Activated T-cell treated with anti-CD3 and anti-CD28 coated beads, Interleukin-2, amount 50 U/mL, for 48 hours (primary cell): ENCODE measurements at places on chromosomes 5 and 9.

DNA sequence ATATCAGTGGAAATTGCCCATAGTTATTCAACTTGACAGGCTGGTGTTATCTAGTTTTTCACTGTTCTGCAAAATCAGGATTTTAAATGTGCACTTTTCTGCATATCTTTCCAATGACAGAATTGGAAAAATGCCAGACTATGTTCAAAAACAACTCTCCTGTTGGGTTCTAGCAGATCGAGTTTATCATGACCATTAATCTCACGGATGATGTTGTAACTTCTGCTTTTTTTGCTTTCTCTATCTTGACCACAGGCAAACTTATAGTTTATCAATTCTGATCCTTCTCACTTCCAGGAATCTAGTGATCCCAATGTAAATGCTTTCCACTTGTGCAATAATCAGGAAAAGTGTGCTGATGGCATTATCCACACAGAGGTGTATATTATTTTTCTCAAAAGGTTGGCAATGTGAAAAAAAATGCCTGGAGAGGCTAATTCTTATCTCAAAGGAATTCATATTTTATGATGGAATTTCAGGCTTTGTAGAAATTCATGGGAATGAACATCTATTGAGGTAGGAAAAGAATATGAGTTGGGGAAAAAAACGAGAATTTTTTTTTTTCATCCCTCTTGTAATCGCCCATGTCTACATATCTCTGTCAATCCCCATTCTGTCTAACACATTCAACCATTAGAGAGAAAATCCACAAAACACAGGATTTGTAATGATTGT is 73.6 kb upstream of the DAB2 start:
- no peak for DNase-seq

GRCh38 chr5:98588215-98588614 is 185.2 kb upstream of the RGMB start:
- no peak for DNase-seq

- DNase-seq, result no peak
Observed at GRCh38 chr9:135765416-135765815, 63.4 kb downstream of the KCNT1 start.

DNA sequence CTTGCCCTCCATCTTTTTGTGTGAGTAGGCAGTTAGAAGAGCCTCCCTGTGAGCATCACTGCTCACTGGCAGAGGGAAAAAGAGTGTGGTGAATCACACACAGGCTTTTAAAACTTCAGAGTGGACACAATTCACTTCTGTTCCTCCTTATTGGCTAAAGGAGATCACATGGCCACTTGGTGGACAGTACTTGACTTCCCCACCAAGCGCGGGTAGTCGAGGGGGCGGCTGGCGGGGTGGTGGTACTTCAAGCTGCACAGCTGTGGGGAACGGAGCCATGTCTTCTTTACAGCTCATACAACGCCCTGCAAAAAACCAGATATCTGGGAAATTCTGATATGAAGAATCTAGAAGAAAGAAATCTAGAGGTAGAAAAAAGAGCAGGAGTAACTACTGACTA is 95.4 kb downstream of the PAM start:
- no peak for DNase-seq

DNA sequence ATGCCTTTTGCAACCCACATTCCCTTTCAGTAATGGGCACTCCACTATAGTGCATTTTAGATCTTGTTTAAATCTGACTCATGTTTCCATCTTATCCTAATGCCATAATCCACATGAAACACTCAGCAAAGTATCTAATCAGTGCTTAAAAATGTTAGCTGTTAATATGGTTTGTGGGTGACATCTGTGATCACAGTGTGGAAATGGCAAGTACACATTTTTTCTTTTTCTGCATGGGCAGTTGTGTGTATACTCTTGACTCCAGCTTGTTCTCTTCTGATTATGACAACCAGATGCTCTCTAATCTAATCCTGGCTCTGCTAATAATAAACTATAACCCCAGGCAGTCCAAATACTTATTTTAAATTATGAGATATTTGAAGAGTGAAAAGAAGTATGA is 103.3 kb downstream of the EDIL3 start:
- no peak for DNase-seq

GRCh38 chr9:89711866-89712265 is 107.1 kb downstream of the GADD45G start:
- no peak for DNase-seq

DNA sequence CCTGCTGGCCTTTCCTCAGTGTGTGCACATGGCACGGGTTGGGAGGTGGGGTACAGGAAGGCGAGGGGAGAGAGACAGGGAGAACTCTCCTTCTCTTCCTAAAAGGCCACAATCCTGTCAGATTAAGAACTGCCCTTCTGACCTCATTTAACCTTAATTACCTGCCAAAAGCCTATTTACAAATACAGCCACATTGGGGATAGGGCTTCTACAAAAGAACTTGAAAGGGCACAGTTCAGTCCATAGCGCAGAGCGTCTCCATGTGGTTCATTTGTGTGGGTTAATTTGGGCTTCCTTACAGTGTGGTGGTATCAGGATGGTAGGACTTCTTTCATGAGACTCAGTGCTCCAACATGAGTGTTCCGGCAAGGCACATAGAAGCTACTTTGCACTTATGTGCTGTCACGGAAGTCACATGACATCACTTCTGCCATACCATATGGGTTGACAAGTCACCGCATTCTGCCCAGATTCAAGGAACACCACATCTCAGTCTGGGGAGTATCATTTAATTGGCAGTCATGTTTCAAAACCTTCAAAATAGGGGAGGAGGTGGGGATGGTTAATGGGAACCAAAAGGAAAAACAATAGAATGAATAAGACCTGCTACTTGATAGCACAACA is 46.8 kb downstream of the NLN start:
- no peak for DNase-seq

GRCh38 chr5:177270653-177271052 is 32.9 kb downstream of the RAB24 start:
- no peak for DNase-seq

DNA sequence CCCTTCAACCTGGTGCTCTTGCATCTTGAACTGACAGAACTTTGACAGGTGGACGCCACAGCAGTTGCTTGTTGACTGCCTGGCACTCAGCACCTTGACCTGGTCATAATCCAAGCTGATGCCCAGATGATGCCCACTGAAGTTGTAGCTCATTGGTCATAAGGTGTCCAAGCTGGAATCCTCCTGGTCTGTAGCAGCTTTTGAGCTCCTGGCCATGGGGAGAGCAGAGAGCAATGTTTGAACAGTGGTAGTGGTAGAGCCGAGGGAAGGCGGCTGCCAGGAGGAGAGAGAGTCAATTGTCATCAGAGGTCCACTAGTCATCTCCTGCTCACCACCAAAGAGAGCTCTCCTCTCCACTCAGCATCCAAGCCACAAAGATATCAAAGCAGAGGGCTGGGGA is 23.3 kb downstream of the CSF2 start:
- peak; percentile 22 for DNase-seq

GRCh38 chr9:87812375-87813118 is 70.1 kb upstream of the SPATA31E1 start:
- peak; percentile 50 for DNase-seq

DNA sequence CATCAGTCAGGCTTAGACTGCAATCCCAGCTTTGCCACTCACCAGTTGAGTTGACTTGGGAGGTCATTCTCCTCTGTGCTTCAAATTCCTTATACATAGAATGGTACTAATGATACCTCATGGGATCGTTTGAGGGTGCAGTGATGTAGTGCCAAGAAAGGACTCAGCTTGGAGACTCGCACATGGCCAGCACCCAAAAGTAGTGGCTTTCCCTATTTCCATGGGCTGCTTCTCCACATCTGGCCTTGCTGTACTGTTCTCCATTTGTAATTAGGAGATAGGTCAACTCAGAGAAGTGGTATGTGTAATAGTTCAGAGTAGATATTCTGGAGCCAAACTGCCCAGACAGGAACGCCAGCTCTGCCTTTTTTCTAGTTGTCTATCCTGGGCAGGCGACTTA is 5.5 kb downstream of the CCL19 start:
- no peak for DNase-seq

- DNase-seq, result no peak
Observed at GRCh38 chr9:75607521-75607920, 283.0 kb upstream of the PCSK5 start.

- no peak for DNase-seq
Observed at GRCh38 chr5:72369711-72370110, 49.5 kb downstream of the PTCD2 start.

- DNase-seq, result peak; percentile 7
Observed at GRCh38 chr9:93262537-93263310, 78.8 kb downstream of the WNK2 start.

GRCh38 chr9:75181750-75182149 is 93.4 kb downstream of the OSTF1 start:
- no peak for DNase-seq

GRCh38 chr9:75265525-75265972 is 177.2 kb downstream of the OSTF1 start:
- DNase-seq, result peak; percentile 53

GRCh38 chr5:128453121-128453520 is 84.9 kb downstream of the FBN2 start:
- DNase-seq, result no peak

- DNase-seq, result no peak
Observed at GRCh38 chr5:71522151-71522550, 65.0 kb upstream of the MCCC2 start.

DNA sequence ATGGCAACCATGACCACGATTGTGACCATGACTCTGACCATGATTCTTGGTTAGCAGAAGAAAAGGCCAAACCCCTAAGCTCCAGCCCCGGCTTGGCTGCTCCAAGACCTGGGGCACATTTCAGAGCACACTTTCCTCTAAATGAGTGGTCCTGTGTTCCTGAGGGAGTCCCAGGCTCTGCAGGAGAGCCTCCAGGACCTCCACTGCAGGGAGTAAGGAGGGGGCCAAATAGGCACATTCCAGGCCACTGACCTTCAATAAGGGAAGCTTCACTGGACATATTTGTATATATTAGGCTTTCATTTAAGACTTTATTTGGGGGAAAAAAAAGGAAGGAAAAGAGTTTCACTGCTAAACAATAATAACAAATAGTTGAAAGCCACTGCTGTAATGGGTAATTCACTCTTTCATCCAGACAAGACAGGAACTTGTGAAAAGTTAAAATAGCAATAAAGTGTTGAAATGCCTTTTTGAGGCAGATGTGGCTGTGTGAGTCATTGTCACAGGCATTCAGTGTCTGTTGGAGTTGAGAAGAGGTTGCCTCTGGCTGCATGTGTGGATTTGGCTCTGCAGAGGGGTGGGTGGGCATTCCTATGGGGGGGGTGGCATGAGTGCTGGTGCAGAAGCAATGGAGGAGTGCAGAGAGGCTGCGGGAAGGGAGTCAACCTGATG is 63.9 kb upstream of the TGFBR1 start:
- no peak for DNase-seq

GRCh38 chr9:38018958-38019602 is 49.9 kb downstream of the SHB start:
- DNase-seq, result no peak

GRCh38 chr5:84237126-84237525 is 147.6 kb downstream of the EDIL3 start:
- DNase-seq, result no peak

GRCh38 chr9:24342457-24342856 is 203.2 kb downstream of the IZUMO3 start:
- DNase-seq, result no peak

DNA sequence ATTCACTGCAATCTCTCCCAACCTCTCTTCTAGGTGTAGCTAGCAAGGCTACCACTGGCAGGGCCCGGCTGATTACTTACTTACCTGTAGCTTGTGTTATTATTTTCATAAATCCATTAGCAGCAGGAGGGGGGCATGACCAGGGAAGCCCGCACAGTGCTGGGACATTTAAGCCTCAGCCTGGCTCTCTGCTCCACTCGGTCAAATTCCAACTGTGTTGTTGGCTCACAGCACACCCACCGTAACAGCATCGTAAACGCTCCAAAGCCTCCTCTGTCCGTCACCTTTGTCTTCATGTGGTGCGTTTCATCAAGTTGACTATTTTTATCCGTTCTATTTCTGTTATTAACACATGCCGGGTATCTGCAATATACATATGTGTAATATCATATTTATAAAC is 264.7 kb downstream of the NSG2 start:
- no peak for DNase-seq

DNA sequence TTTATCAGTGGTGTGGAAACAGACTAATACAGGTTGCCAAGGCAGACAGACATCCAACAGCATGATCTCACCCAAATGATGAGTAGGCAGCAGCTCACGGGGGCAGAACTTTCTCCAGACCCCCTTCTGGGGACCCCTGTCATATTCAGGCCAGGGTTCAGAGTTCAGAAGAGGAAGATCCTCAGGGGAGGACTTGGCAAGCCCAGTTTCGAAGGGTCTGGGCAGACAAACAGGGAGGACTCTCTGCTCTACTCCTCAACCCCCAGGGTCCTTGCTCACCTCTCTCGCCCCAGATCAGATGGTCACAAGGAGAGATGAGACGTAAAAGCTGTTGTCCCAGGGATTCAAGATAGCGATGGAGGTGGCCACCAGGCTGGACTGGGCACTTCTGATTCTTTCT is 215.1 kb upstream of the MVB12B start:
- no peak for DNase-seq

DNA sequence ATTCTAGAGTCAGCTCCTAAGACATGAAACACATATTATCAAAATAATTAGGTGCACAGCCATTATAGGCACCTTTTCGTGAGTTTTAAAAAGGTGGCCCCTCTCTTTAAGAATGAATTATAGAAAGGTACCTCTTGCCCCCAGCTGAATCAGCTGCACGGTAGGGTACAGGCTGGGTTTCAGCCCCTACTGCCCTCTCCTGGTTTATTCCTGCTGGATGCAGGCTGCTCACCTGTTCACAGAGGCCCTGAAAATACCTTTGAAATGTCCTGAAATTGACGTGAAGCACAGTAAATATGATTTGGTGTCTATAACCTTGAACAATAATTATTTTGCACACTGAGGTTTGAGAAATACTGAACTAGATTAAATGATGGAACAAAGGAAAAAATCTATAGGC is 504.8 kb upstream of the SGCD start:
- no peak for DNase-seq

DNA sequence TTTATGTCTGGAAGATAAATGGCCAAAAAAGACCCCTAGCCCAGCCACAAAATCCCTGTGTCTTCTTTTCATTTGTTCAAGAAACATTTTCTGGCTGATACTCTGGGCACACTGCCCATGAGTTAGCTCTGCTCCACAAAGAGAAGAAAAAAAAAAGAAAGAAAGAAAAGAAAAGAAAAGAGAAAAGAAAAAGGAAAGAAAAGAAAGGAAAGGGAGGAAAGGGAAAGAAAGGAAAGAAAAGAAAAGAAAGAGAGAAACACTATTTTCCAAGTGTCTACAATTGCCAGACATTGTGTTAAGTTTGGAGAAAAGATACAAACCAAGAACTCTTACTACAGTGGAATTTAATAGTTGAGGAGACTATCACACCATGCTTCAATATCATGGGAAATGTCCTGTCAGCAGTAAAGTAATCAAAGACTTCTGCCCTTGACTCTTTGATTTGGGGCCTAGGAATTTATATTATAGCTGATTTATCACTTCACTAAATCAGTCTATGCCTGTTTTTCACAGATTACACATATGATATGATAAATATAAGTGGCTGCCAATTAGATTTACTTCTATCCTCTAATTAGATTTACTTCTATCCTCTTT is 3.0 kb downstream of the TRMO start:
- no peak for DNase-seq

GRCh38 chr9:87872079-87872624 is 10.5 kb upstream of the SPATA31E1 start:
- DNase-seq, result no peak

GRCh38 chr9:107710953-107711352 is 221.4 kb upstream of the KLF4 start:
- no peak for DNase-seq

GRCh38 chr5:150499437-150499956 is 8.4 kb upstream of the NDST1 start:
- DNase-seq, result no peak
